GM10248 (cell line): ENCODE measurements at places on chromosomes 12 and 14.

GRCh38 chr12:5567016-5567725, 135.3 kb downstream of the NTF3 start:
- DNase-seq, result no peak

DNA sequence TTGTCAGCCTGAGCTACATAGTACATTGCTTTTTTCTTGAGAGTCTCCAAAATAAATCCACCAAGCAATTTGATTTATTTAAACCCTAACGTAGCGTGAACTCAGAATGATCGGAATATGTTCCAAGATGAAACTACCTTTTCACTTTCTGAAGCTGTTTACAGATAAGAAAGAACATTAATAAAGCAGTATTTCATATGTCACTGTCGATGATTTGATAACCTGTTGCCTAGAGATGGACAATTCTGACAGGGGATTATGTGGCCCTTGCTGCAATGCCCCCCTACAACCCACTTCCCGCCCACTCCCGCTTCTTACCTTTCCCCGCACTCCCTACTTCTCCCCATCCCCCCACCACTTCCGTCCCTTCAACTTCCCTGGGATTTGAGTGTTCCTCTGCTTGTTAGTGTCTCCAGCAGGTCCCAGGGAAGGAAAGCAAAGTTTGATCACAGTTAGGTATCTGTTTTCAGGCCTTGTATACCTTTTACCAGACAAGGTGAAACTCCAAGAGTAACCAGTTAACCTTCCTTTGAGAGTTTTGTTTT, 229.2 kb upstream of the HMGA2 start:
- DNase-seq, result no peak

DNA sequence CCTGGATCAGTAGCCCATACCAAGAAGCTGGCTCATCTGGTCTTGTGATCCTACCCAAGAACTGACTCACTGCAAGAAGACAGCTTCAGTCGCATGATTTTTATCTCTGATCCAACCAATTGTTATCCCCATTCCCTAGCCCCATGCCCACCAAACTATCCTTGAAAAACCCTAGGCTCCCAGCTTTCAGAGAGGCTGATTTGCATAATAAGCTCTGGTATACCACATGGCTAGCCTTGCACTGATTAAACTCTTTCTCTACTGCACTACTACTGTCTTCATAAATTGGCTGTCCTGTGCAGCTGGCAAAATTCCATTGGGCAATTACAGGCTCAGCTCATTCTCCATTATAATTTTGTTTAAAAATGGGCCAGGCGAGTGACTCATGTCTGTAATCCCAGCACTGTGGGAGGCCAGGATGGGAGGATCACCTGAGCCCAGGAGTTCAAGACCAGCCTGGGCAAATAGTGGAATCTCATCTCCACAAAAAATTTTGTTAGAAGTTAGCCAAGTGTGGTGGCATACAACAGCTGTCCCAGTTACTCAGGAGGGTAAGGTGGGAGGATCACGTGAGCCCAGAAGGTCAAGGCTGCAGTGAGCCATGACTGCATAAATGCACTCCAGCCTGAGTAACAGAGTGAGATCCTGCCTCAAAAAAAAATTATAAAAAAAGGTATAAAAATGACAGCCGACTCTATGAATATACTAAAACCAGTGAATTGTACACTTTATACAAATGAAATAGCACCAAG, 76.7 kb upstream of the EIF5 start:
- DNase-seq, result no peak

DNA sequence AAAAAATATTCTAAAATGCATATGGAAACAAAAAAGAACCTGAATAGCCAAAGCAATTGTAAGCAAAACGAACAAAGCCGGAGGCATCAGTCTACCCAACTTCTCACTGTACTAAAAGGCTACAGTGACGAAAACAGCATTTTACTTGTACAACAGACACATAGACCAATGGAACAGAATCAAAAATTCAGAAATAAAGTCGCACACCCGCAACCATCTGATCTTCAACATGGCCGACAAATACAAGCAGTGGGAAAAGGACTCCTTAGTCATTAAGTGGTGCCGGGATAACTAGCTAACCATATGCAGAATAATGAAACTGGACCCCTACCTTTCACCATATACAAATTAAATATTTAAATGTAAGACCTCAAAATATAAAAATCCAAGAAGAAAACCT, 203.9 kb upstream of the PPFIA2 start:
- no peak for DNase-seq

DNA sequence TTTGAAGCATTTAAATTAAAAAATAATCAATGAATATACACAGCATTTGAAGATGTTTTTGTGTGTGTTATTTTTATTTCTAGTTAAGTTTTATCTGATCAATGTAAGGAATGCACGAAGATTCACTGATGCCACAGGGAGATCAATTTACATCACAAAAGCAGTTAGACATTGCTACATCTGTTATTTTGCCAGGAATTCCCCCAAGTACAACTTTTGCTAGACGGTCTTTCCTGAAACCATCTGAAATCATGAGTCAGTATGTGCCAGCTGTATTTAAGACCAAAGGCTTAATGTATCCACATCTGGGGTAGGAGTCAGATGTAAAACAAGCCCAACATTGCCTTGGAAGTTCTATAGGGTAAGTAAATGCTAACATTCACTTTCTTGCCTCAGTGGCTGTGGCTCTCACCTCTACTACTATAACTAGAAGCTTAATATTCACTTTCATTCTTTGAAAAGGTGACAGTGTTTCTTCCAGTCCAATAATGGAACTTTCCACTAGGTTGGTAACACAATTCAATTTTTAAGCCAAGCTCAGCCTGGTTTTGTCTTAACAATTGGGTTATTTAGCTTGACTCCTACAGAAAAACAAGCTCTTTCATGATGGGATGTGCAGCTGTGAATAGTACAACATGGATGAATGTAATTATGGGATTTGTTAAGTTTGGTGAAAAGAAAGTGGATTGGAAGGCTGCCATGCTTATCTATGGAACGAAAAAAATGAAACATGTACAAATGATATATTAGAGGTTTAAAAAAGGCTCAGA, 385.4 kb upstream of the TMEM132C start:
- DNase-seq, result no peak

GRCh38 chr12:104643819-104644669, 187.3 kb downstream of the CHST11 start:
- DNase-seq, result peak; percentile 25

GRCh38 chr14:53953828-53954550, 2.6 kb downstream of the BMP4 start:
- no peak for DNase-seq

DNA sequence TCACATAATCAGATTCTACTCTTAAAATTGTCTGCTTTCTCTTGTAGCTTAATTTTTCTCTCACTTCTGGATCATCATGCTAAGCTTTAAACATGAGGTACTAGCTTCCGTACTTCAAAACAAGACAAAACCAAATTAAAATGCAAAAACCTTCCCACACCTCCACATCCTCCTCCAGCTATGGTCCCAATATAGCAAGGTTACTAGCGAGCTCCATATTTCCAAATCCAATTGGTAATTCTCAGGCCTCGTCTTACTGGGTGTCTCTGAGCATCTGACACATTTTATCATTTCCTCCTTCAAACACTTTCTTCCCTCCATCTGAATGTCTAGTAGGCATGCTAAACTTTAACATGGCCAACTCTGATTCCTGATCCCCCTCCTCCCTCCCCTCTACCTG, 7.9 kb upstream of the PAPOLA start:
- DNase-seq, result no peak

DNA sequence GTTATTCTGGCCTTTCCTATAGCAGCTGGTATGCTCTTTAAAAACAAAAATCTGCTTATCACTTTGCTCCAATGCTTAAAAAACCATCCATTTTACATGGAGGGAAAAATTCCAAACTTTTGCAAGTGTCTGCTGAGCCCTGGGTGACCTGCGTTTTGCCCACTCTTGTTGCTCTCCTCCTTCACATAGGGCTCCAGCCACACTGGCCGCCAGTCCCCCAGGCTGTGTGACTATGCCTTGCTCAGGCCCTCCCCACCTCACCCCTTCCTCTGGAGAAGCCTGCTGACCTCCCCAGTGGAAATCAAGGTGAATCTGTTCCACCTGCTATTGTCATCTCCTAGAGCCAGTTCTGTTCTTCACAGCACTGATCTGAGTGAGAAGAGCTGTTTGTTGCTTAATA, 126.9 kb downstream of the SLC25A47 start:
- no peak for DNase-seq

DNA sequence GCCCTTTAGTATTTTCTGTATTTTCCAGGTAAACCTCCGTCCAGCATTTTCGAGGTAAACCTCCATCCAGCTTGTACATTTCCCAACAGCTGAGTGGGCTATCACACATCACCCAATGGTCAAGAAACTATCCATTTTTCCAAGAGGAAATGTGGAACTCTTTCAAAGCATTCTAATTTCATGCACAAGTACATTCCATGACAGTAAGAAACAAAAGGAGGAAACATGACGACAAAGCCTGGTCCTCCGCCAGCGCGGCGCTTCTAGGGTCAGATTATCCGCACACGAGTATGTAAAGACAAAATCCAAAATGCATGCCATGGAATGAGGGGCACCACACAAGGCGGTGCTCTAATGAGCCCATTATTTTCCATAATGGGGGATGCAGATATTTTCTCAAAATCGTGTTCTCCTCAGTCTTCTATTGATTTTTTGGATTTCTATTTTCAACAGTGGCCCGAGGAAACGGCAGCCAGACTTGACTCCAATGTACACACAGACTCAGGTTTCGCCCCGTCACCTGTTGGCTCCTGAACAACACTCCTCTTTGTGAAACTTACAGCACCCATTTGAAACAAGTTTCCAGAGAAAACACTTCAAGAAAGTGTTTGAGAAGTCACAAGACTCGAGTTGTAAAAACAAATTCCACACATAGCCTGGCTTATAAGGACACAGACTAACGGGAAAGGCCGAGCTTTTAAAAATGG, 107.4 kb downstream of the PRICKLE1 start:
- DNase-seq, result no peak

GRCh38 chr12:47850153-47851084, 30.7 kb upstream of the HDAC7 start:
- DNase-seq, result no peak

GRCh38 chr14:105045710-105046326, 19.4 kb downstream of the GPR132 start:
- peak; percentile 94 for DNase-seq

GRCh38 chr12:24795699-24796347, 153.1 kb downstream of the BCAT1 start:
- DNase-seq, result no peak

- DNase-seq, result no peak
Measured at GRCh38 chr14:32203928-32204357, 874 bp upstream of the RNU6-8 start.

DNA sequence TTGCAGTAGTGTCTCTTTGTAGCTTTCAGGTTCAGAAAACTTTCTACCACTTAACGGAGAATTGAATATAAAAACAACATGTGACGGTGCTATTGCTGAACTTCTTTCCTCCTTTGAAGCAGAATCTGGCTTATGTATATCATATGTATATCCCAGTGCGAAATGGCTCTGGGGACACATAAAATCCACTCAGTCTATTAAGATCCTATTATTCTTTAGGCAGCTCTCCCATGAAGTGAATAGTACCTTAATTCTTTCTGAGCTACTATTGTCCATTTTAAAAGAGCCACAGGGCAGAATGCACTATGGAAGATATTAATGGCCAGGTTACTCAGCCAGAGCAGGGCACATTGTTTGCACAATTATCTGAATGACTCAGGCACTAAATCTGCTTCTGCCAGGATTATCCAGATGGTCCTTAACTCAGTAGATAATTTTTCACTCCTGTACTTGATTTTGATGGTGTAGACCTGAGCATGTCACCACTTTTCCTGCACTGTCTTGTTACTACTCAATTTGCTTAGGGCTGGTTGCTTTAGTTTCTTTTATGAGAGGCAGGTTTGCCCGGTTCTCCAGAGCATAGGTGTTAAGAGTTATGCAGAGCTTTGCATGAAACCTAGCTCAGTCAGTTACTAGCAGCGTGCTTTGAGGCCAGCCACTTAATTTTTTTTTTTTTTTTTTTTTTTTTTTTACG, 5.5 kb downstream of the CNTN1 start:
- DNase-seq, result no peak

DNA sequence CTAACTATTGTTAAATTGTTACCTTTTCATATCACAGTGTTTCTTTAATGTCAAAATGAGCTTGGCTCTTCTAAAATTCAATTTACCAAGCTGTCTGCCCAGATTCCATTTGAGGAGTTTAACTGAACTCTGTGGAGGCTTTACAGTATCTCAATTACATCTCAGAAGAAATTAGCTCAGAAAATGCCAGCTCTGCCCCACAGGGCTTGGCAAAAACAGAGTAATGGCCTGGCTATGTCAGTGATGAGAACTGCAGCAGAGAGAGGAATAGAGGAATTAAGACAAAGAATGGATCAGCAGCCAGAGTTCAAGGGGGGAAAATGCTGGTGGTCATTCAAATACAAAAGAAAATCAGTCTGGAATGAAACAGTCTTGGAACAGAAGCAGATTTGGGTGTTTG, 15.8 kb upstream of the TMTC1 start:
- no peak for DNase-seq

- DNase-seq, result no peak
Measured at GRCh38 chr14:96221841-96222240, 17.2 kb downstream of the BDKRB2 start.
